ENCODE measurements at places on chromosomes 12 and 14. TPM values are rescaled to one million over a fixed set of nuclear protein-coding genes. Genes with fewer than 3 reads are reported as not detected.

CPNE6 gene
- total RNA-seq = not detected

SLC6A13 gene
- not detected for total RNA-seq

ATP23 gene
- 12.9 TPM for total RNA-seq

LMNTD1 gene
- total RNA-seq = 0.32 TPM

RASAL1 gene
- not detected for total RNA-seq

KRT83 gene
- not detected for total RNA-seq

ZBTB42 gene
- total RNA-seq = 2.2 TPM

KCNC2 gene
- not detected for total RNA-seq

RPL6 gene
- 405 TPM for total RNA-seq

GALNT9 gene
- 0.95 TPM for total RNA-seq

GDF3 gene
- not detected for total RNA-seq

PTPN21 gene
- 8.2 TPM for total RNA-seq

MUCL1 gene
- total RNA-seq = not detected

GYS2 gene
- not detected for total RNA-seq

CCDC197 gene
- not detected for total RNA-seq

RILPL2 gene
- total RNA-seq = 5.8 TPM

TOMM20L gene
- not detected for total RNA-seq

CHPT1 gene
- 14.4 TPM for total RNA-seq

SLCO1B1 gene
- total RNA-seq = not detected

BEST3 gene
- not detected for total RNA-seq

CD69 gene
- not detected for total RNA-seq

B4GALNT3 gene
- total RNA-seq = under 0.01 TPM

PIP4P1 gene
- total RNA-seq = 22.1 TPM

NRL gene
- 0.95 TPM for total RNA-seq

TMEM253 gene
- not detected for total RNA-seq

TMEM63C gene
- 0.32 TPM for total RNA-seq

NINJ2 gene
- total RNA-seq = 3.0 TPM

TAS2R31 gene
- 3.0 TPM for total RNA-seq

SYT10 gene
- total RNA-seq = not detected

SERPINA3 gene
- total RNA-seq = 0.32 TPM

DBX2 gene
- not detected for total RNA-seq

GPR135 gene
- 1.7 TPM for total RNA-seq

L2HGDH gene
- total RNA-seq = 3.5 TPM

LRRK2 gene
- 11.0 TPM for total RNA-seq

RND1 gene
- total RNA-seq = 0.26 TPM

RNASE3 gene
- total RNA-seq = 0.16 TPM

TAS2R19 gene
- 3.9 TPM for total RNA-seq

CEBPE gene
- 0.16 TPM for total RNA-seq

APOF gene
- not detected for total RNA-seq

ASCL1 gene
- total RNA-seq = not detected

SIRT4 gene
- total RNA-seq = 2.7 TPM

JAG2 gene
- total RNA-seq = 2.7 TPM

FGF23 gene
- total RNA-seq = not detected

MPHOSPH9 gene
- 24.8 TPM for total RNA-seq

DAO gene
- total RNA-seq = not detected

PAPOLA gene
- 46.9 TPM for total RNA-seq

GZMB gene
- not detected for total RNA-seq

MIP gene
- not detected for total RNA-seq

CTSG gene
- total RNA-seq = not detected

AICDA gene
- total RNA-seq = not detected

LPCAT3 gene
- total RNA-seq = 10.2 TPM

STAB2 gene
- total RNA-seq = not detected

IL26 gene
- not detected for total RNA-seq

Data from bronchial smooth muscle cell (primary cell).